ENCODE measurements at places on chromosomes 16 and 17.
A peak's percentile ranks its signal among the peaks of the same experiment; 100 is the strongest.

- DNase-seq, result no peak
These were observed 69.0 kb downstream of the HS3ST2 start for GRCh38 chr16:22882981-22883380.

- no peak for DNase-seq
These were observed 31.2 kb downstream of the RPA1 start for GRCh38 chr17:1860978-1861377.

DNA sequence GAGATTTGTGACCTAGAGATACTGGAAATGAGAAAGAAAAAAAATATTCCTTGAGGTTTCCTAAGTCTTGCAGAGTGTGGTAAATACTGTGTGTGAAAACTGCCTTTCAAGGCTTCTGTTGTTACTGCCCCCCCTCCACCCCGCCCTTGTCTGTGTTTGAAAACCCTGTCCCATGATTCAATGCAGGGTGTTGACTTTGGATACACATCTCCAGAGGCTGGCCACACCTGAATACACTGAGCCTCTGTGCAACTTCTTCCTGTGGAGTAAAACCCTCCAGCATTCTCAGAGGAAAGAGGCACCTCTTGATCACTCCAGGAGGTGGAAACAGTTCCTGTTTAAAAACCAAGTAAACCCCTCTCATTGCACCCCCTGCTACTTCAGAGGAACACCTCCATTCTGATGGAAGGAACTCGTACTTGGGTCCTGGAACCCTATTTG is 123.0 kb upstream of the CACNG5 start:
- DNase-seq, result no peak

GRCh38 chr17:70871180-70871818 is 702.0 kb downstream of the KCNJ2 start:
- no peak for DNase-seq

DNA sequence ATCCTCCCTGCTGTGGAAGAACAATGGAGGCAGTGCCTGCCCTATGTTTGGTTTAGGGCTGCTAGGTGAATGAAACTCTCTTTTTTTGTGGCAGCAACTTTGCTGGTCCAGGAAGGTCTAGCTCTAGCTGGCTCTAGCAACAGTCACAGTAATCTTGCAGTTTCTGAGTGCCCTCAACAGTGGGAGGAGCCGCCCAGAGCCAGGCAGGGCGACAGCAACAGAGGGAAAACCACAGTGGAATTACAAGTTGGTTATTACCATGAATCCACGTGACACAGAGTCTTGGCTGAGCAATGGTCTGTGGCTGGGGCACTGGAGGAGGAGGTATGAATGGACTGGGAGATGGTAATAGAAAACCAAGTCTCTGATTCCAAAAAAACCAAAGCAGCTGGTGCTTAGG is 10.3 kb downstream of the HSPB9 start:
- no peak for DNase-seq

DNA sequence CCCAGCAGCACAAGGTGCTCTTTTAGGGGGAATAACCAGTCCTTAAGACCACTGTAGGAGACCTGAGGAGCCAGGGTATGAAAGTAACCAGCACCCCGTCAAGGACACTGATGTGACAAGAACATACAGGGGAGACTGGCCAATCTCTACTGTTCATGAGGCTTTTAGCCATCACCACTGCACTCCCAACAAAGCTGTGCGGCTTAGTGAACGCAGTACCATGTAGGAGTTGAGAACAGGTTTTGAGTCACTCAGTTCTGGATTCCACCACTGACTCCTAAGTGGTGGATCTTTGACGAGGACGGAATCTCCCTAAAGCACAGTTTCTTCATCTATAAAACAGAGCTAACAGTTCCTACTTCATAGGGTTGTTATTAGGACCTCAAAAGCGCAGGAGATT is 26.8 kb downstream of the COG4 start:
- no peak for DNase-seq

DNA sequence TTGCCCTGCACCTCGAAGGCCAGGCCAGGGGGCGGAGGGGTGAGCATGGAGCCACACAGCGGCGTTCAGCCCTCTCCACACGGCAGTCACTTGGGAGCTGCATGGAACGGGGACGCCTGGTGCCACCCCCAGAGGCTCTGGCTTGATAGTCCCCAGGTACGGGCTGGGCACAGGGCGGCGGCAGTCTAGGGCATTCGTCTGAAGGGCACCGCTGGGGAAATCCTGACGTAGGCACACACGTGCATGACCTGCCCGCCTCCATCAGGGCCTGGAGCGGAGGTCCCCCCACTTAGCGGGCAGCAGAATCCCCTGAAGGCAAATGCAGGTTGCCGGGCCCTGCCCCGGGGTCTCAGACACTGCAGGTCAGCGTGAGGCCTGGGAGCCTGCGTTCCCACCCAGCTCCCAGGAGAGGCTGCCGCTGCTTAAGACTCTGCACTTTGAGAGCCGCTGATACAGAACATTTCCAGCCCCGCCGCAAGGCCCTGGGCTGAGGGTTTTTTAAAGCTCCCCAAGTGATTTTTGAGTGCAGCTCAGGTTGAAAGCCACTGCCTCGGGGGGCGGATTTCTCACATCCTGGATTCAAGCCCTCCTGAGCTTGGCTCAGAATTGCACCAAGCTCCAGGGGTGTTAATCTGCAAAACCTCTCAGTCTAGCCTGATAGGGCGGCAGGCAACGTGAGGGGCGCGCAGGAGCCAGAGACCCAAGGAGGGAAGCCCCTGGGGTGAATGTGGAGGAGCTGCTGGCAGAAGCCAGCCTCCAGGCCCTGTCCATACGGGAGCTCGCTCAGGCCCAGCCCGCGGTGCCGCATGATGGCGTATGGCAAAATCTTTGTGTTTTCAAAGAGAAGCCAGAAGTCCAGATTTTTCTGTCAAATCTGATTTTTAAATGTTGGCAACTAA is 182.3 kb upstream of the GSE1 start:
- no peak for DNase-seq

GRCh38 chr16:86074651-86075487 is 175.9 kb downstream of the IRF8 start:
- no peak for DNase-seq

GRCh38 chr17:43701318-43701743 is 39.6 kb upstream of the MEOX1 start:
- no peak for DNase-seq

DNA sequence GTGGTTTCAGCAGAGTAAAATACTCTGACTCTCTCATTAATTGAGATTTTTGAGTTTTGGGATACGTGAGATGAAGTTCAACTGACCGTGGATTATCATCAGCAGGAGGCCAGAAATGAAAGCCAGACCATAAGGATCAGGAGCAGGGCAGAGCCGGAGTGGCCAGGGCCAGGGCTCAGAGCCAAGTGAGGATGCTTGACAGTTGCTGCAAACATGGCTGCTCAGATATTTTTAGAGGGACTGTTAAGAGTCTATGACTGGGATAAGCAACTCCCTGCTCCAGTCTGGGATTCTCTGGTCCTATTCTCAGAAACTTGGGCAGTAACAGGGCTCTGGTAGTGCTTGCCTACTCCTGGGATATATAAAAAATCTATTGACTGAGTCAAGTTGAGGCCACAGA is 17.6 kb upstream of the CDH13 start:
- DNase-seq, result no peak

DNA sequence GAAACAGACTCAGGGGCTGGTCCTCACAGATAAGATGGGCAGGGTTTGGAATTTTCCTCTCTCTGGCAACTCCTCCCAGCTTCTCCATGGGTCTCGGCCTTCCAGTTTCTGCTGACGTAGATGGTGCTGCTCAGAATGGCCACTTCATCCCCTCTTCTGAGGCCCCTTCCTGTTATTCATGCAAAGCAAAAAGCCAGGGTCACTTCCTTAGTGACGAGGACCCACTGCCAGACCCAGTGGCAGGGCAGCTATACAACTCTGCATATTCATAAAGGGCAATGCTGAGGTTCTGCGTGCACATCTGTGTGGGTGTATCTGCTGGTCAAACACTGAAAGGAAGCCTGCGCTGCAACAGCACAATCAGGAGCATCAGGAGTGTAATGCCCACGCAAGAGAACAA is 108.8 kb downstream of the WSCD1 start:
- no peak for DNase-seq

DNA sequence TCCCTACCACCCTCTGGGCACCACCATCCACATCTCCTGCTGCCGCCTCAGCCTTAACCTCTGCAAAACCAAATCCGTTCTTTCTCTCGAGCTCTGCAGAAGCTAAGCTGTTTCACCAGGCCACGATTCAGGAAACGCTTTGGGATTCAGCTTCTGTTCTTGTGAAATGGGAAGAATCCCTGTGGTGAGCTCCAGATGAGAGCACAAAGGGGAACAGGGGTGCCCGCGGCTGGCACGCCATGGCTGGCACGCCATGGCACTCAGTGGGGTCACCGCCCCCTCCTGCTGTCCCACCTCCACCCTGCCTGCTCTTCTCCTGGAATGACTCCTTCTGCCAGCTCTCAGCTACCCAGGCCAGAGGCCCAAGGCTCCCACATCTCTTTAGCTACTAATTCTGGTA is 5.7 kb downstream of the QPRT start:
- DNase-seq, result no peak

DNA sequence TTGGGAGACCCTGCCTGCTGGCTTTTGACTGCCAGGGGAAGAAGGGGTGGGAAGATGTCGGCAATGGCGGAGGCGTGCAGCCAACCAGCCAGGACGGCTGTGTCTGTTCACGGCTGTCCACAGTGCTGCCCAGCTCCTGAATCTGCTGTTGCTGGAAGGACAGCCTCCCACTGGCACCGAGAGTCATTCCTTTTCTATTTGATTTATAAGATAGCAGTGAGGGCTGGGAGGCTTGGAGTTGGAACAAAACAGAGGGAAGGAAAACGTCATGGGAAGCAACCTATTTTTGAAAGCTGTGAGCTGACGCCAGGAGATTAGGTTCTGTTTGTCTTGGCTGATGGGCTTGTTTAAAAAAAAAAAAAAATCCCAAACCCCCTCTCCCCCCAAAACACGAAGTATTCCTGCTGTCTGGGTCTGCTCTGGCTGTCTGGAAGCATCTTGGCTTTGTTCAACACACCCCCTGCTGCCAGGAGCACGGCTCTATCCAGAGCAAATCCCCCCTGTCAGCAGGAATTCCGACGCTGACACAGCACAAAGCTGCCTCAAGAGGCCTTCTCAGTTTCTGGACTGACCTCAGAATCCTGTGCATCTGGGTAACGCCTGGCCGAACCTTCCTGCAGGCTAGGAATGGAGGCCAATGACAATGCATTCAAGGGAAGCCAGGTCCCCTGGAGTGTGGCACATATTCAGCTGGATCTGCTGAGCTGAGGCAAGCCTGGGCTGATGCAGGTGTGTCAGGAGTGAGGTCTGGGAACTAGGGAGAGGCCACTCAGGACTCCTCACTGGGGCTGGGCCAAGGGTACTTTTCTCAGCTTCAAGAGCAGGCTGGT is 41.0 kb upstream of the SREBF1 start:
- peak; percentile 73 for DNase-seq

- DNase-seq, result no peak
These were observed 70.8 kb downstream of the ABR start for GRCh38 chr17:1108765-1109605.

DNA sequence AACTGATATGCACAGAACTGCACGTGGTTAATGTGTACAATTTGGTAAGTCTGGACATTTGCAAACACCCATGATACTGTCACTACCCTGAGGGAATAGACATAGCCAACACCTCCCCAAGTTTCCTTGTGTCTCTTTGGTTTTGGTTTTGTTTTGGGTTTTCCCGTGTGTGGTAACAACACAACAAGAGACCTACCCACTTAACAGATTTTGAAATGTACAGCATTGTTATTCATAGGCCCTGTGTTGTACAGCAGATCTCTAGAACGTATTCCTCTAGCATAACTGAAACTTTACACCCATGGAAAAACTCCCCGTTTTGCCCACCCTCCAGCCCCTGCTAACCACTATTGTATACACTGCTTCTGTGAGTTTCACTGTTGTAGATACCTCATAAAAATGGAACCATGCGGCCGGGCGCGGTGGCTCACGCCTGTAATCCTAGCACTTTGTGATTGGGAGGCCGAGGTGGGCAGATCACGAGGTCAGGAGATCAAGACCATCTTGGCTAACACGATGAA is 76.3 kb upstream of the TBC1D3K start:
- DNase-seq, result no peak

DNA sequence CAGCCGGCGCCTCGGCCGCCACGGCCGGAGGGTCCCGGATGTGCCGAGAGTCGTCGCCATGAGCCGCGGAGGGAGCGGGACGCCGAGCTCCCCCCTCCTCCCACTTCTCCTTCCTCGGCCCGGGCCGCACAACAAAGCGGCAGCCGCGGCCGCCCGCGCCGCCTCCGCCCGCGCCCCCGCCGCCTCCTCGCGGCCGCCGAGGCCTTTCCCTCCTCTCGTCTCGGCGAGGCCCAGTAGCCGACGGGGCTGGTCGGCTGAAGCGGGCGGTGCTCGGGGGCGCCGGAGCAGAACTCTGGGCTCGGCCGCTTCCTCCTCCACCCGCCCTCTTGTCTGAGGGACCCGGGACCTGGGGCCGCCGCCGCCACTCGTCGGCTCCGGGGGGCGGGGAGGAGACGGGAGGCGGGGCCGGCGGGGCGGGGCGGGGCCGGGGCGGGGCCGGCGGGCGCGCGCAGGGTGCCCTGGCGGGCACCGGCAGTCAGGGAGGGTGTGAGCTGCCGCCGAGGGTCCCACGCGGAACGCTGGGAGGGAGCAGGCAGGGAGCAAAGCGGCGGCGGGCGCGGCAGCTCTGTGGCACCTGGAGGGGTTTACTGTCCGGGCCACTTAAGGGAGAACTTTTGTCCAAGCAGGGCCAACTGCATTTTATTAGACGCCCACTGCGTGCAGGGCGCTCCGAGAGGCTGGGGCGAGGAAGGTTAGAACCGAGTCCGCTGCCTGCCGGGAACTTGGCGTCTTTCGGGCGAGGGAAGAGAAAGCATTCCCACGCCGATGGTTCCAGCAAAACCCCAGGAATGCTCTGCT is at the start of gene SMURF2:
TSS of gene SMURF2 (minus strand) at position 332 of the 798 bp plus-strand sequence. CDS start 427 bp downstream, outside the sequence.
- DNase-seq, result no peak

DNA sequence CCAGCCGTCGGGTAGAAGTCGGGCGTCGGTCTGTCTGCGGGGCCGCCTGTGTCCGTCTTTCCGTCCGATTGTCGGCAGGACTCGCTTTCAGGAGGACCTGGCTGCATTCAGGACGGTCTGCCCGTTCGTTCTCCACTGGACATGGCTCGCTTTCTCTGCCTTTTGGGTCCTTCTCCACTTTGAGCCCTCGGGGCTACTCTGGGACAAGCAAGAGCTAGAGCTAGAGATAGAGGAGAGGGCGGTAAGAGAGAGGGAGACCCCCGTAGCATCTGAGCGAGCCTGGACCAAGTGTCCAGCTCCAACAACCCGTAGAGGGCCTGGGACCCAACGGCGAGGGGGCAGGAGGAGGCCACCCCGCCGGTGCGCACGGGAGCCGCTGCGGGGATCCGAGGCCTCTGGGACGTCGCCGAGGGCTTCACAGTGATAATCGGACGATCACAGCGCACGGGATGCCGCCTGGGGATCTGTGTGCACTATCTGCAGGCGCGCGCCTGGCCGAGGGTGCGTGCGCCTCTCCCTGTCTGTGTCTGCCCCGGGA is 4.5 kb downstream of the TBX4 start:
- DNase-seq, result no peak

GRCh38 chr17:29665481-29665810 is 42.7 kb upstream of the CORO6 start:
- DNase-seq, result no peak

DNA sequence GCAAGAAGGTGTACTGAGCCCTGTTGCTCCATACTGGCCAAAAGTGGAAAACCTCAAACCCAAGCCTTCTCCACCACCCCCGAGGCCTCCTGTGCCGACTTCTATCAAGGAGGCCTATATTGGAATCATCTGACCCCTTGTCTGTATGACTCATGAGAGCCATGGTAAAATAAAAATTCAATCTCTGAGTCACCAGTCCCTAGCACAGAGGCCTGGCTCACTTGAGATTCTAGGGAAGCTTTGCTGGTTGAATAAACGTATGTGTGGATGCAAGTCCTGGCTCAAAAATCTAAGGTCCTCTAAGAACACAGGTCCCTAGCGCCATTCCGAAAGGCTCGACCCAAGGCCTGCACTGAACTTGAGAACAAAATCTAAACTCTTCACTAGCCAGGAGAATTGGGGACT is 15.0 kb downstream of the NSMCE1 start:
- peak; percentile 59 for DNase-seq
